ENCODE measurements at places on chromosomes 7 and 10.

DNA sequence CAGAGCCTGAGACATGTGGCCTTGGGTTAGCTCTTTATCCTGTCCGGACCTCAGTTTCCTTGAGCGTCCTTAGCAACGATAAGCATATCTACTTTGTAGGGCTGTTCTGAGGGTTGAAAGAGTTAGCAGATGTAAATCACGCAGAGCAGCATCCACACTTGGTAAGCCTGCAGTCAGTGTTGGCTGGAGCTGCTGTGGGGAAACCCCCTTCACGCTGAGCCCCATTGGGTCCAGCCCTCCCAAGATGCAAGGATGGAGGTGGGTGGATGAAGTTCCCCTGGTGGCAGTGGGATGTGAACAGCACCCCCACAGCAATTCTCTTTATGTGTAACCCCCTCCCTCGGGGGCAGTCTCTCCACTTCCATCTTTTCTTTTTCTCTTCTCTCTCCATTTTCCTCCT is 109.9 kb downstream of the PLXNA4 start:
- DNase-seq, result no peak

- DNase-seq, result peak; percentile 44
Measured at GRCh38 chr10:30059209-30060107, at the start of gene JCAD. Gene JCAD (minus strand): TSS chr10:30059586. CDS start chr10:30047812, 11,774 bp downstream.

GRCh38 chr7:140276001-140276400 is 99.2 kb upstream of the KDM7A start:
- DNase-seq, result no peak

- no peak for DNase-seq
Measured at GRCh38 chr7:120165227-120165626, 107.7 kb upstream of the KCND2 start.

DNA sequence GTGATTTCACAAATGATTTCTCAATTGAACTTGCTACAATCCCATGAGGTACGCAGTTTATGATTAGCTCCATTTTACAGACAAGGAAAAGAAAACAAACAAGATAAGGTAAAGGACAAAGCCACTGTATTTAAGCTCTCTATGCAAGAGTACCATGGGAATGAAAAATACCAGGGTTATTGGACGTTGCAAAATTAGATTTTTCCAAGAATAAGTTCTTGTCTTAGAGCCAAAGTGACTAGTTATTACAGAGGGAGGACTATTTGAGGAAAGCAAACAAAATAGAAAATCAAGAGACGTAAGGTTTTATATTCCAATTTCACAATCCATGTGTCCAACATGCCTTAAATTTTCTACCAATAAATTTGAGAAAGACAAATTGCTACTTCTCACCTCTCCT is 97.9 kb upstream of the PTN start:
- no peak for DNase-seq

DNA sequence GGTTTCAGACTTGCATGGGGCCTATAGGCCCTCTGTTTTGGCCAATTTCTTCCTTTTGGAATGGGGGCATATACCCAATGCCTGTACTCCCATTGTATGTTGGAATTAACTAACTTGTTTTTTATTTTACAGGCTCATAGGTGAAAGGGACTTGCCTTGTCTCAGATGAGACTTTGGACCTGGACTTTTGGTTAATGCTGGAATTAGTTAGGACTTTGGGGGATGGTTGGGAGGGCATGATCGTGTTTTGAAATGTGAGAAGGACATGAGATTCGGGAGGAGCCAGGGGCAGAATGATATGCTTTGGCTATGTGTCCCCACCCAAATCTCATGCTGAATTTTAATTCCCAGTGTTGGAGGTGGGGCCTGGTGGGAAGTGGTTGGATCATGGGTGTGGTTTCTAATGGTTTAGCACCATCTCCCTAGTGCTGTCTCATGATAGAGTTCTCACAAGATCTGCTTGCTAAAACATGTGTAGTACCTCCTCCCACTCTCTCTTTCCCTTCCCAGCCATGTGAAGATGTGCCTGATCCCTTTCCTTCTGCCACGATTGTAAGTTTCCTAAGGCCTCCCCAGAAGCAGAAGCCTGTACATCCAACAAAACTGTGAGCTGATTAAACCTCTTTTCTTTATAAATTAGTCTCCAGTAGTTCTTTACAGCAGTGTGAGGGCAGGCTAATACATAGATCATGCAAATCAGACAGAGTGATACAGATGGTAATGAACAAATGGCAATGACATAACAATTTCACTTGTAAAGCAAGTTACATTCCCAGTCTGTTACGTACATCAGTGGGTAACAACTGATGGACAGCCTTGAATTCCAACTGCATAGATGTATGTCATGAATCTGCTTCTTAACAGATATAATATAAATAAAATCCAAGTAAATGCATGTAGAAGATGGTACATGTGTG is 146.2 kb downstream of the SGMS1 start:
- DNase-seq, result no peak

DNA sequence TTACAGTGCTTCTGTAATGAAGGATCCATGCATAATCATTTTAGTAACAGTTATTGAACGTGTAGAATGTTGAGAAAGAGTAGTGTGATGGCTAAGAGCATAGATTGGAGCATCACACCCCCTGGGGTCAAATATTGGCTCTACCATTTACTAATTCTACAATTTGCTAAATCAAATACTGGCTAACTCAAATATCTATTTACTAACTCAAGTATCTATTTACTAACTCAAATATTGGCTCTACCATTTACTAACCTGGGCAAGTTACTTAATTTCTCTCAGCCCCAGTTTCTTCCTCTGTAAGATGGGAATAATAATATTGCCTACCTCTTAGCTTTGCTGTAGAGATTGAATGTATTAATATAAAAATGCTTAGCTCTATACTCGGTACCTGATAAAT is 64.0 kb downstream of the CDK14 start:
- DNase-seq, result no peak

GRCh38 chr7:152924826-152925411 is 165.4 kb downstream of the ACTR3B start:
- DNase-seq, result no peak

DNA sequence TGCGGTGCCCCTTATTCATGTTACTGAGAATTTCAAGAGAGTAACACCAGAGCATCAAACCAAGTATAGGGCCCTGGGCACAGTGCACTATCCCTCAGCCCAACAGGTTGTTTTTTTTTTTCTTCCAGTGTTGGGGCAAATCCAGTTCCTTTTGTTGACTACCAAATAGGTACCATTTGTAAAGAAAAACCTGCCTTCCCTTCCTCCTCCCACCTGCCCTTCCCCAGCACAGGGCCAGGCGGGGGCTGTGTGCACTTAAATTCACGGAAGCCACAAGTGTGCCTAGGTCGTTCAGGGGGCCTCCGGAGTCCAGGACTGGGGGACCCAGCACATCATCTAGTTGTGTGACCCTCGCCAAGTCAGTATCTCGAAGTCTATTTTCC is 595 bp upstream of the SFXN4 start:
- no peak for DNase-seq

DNA sequence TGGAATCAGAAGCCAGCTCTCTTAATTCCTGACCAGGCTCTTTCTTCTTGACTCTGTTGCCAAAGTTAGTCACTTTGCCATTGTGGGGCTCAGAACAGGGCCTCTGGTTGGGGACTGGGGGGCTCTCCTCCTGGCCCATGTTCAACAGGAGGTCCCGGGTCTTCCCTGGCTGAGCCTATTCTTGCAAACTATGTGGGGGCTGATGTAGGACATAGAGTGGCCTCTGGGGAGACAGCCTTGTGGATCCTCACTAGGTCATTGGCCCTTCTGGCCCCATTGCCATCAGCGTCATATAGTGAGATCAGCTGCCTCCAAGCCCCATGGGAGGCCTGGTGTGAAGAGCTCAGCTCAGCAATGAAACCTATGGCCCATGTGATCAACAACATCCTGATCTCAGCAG is 77.6 kb upstream of the LEP start:
- no peak for DNase-seq

GRCh38 chr7:117281562-117281961 is 41.3 kb downstream of the WNT2 start:
- no peak for DNase-seq

DNA sequence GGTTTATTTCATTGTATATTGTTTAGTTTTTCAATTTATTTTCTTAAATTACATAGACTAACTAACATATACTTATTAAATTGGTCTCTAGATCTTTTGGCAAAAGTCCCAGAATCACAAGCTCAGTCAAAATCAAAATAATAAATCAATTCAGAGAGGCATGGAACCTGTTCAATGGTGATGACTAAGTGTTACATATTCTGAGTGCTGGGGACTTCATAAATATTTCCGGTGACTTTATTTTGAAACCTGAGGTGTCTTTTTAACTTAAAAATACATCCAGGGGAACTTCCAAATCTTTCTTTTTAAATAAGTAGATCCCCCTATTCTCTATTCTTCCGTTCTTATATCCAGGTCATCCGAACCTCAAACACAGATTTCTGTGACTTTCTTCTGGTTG is 89.6 kb upstream of the ZNF804B start:
- DNase-seq, result no peak

DNA sequence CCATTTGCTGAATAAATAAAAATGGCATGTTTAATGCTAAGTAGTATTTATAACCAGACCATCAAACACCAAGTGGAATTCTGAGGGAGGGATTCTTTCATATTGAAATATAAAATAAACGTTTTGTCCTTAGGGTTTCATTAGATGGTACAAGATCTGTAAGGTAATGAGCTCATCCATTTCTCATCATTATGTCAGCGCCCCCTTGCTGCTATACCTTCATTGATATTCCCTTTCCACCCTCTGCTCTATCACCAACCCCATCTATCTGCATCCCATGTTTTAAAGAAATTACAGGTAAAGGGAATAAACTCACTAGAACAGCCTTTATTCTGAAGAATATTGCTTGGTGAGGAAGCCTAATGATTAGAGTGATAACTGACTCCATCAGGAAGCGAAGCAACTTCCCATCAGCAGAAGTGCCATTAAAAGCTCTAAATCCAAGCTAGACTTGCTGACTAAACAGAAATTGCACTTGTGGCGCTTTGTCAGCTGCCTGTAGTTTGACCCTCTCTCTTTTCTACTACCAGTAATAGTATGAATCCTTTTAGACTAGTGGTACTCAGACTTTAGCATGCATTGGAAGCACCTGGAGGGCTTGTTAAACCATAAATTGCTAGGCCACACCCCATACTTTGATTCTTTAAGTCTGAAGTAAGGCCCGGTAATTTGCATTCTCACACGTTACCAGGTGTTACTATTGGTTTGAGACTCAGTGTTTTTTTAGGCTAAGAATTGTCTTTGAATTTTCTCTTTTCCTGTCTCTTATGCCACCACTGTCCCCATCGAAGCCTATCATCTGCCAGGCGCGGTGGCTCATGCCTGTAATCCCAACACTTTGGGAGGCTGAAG is 27.5 kb downstream of the ADD3 start:
- DNase-seq, result no peak

DNA sequence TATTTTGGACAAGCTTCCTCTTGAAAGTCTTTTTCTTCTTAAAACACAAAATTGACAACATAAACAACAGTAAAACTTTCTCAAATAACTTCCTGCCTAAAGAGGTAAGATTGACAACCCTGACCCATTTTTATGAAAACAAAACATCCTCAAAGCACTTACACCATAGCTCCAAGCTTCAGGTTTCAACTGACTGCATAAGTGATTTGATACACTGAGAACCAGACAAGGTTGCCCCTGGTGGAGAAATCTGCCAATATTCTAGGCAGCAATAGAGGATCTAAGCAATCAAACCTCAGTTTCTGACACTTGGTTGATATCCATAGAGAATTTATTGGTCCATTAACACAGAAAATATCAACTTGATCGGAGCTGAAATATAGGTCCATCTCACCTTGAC is 147.8 kb downstream of the ELAPOR2 start:
- DNase-seq, result no peak

DNA sequence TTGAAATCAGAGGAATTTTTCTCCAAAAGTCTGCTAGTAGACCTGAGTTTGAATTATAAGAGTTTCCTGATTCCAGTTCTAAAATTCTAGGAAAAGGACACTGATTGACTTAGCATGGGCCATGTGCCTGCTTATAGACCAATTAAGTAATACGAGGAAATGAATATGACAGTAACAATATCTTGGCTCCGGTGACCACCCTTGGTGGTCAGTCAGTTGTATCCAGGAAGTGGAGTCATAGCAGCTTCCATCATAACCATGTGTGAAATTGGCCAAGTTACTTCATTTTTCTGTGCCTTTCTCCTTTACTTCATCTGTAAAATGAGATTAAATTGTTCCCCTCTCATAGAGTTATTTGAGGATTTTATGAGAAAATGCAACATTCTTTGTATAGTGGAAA is 66.9 kb downstream of the MTPAP start:
- no peak for DNase-seq

- DNase-seq, result peak; percentile 60
Measured at GRCh38 chr10:124717911-124718741, 26.1 kb downstream of the FAM53B start.

DNA sequence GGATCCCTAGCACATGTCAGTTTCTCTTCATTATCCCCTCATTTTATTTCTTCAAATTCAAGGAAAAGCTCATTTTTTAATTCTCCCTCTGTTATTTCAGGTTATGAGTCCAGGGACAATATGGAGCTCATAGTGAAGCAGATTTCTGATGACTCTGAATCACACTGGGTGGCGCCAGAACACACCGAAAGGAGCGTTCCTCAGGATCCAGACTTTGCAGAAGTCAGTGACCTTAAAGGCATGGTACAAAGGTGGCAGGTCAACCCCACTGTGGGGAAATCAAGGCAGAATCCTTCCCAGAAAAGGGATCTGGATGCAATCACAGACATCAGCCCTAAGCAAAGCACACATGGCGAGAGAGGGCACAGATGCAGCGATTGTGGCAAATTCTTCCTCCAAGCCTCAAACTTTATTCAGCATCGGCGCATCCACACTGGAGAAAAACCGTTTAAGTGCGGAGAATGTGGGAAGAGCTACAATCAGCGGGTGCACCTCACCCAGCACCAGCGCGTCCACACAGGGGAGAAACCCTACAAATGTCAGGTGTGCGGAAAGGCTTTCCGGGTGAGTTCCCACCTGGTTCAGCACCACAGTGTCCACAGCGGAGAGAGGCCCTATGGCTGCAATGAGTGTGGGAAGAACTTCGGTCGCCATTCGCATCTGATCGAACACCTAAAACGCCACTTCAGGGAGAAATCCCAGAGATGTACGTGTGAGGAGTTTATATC is 21.4 kb downstream of the ZKSCAN5 start:
- peak; percentile 5 for DNase-seq

DNA sequence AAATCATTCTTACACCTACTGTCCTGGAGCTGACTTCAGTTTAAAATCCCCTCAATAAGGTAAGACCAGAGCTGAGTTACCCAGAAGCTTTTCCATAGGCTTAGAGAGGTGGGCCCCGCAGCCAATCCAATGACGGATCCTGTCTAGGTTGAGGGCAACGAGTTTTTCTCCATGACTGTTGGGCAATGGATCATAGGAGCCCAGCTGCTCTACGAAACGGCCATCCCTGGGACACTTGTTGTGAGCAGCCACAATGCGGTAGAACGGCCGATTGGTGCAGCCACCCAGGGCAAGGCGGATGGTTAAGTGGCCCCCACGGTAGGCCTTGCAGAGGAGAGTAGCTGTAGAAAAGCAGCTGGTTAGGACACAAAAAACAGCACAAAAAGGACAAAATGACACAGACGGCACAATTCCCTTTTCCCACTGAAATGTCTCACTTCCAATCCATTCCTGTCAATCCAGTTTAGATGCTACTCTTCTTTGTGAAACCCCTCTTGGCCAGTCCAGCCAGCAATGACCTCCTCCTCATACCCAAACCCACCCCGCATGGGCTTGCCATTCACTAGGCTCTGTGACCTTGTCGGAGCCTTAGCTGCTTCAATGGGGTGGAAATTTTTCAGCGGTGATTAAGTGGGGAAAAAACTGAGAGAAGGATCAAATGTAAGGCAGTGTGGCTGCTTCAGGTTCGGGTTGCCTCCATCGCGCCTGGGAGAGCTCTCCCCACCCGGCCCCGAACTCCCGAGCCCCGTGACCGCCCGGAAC is 580 bp downstream of the MRPS16 start:
- no peak for DNase-seq

Data from GDM1 (cell line).